ENCODE measurements at places on chromosomes 6 and 20.
A peak's percentile ranks its signal among the peaks of the same experiment; 100 is the strongest.

- no peak for DNase-seq
These were observed 534 bp upstream of the AKIRIN2 start for GRCh38 chr6:87702589-87702945.

GRCh38 chr6:75449630-75450206, 43.9 kb downstream of the FILIP1 start:
- no peak for DNase-seq

- DNase-seq, result no peak
These were observed 71.0 kb upstream of the SAMD3 start for GRCh38 chr6:130293800-130294199.

- DNase-seq, result no peak
These were observed 109.0 kb downstream of the DTNBP1 start for GRCh38 chr6:15553736-15554294.

- no peak for DNase-seq
These were observed 71.4 kb downstream of the ARID1B start for GRCh38 chr6:156848533-156848932.

- DNase-seq, result no peak
These were observed 113.8 kb upstream of the AFDN start for GRCh38 chr6:167712731-167713475.

DNA sequence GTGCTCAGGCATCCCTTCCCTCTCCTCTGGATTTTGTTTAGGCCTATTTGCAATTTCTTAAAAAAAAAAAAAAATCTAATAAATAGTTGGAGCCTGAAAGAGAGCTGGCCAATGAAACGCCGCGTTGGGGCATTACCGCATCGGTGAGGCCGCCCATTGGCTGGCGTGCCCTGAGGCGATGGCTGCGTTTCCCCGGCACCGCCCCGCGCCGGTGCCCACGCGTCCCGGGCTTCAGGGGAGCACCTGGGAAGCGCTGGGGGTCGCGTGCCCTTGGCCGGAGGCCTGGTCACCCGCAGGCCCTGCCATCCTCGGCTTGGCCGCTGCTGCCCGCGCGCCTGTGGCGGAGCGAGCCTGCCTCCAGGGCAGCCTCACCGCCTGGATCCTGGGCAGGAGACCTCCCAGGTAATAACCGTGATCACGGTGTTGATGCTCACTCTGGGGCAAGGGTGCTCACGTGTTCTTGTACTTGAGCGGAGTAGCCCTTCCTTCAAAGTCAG, 155.4 kb downstream of the NRN1 start:
- peak; percentile 59 for DNase-seq

GRCh38 chr6:75657327-75657726, 55.6 kb downstream of the SENP6 start:
- no peak for DNase-seq

GRCh38 chr6:80094017-80094416, 12.5 kb upstream of the BCKDHB start:
- no peak for DNase-seq

DNA sequence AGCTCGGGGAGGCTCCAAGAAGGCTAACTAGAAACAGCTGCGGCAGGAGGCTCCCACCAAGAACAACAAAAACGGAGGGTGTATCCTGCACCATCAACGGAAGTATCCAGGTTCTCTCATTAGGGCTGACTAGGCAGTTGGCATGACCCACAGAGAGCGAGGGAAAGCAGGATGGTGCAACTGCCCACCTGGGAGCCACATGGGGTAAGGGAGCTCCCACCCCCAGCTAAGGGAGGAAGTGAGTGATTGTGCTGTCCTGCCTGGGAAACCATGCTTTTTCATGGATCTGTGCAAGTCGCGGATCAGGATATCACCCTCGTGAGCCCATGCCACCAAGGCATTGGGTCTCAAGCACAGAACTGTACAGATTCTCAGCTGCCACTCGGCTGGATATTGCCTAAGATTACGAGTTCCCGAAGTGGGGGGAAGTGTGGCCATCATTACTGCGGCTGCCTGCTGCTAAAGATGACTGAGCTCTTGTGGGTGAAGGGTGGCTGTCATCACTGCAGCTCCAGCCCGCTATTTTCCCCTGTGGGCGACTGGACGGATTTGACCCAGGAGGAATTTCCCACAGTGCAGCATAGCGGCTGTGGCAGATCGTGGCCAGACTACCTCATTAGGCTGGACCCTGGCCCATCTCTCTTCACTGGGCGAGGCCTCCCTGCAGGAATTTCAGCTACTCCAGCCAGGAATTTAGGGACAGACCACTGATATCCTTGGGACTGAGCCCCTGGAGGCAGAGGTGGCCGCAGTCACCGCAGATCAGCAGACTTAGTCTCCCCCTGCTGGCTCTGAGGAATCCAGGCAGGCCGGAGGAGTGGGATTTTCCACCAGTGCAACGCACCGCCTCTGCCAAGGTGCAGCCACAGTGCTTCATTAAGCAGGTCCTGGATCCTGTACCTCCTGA, 515.7 kb downstream of the FRK start:
- DNase-seq, result no peak

GRCh38 chr6:129659590-129660345, 50.2 kb downstream of the ARHGAP18 start:
- no peak for DNase-seq

- DNase-seq, result no peak
These were observed 23.4 kb downstream of the FAM217A start for GRCh38 chr6:4055420-4056041.

GRCh38 chr20:57921676-57922075, 211.9 kb upstream of the PMEPA1 start:
- no peak for DNase-seq

- DNase-seq, result no peak
These were observed 82.3 kb downstream of the GPX5 start for GRCh38 chr6:28607990-28608389.

DNA sequence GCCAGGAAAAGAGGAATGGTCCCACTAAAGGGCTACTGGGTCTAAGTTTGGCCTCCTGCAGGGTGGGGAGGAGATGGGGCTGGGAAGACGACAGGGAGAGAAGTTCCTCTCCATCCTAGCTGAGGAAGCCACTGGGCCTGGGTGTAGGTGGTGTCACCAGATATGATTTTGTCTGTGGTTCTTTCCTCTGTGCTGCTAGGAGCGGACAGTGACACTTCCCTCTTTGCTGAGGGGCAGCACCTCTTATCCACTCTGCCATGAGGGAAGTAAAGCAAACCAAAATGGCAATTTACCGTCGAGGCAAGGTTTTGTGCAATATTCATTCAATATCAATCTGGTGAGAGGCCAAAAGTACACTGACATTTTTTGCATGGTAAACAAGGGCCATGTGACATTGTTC, 33.0 kb upstream of the NR2E1 start:
- no peak for DNase-seq

- DNase-seq, result no peak
These were observed 41.7 kb downstream of the VEGFA start for GRCh38 chr6:43811733-43812099.

DNA sequence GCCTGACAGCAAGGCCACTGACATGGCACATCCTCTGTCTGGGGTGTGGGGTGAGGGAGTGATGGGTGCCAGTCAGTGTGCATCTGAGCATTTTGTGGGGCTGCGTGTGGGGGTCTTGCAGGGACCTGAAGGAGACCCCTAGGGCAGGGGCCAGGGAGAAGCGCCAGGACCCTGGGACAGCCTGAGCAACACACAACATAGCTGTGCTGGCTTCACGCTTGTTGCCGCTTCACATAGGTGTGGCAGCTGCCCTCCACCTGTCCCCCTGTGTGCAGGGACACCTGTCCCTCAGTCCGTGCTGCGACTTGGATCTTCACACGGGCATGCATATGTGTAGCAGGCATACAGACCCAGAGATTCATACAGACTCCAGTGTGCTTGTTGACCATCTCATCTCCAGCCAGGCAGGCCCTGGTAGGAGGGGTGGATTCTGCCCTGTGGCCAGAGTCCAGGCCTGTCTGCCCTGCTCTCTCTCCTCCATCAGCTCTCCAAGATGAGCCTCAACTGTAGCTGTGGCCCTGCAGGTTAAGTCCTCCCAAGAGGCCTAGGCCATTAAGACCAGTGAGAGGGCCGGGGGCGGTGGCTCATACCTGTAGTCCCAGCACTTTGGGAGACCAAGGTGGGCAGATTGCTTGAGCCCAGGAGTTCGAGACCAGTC, 3.2 kb upstream of the NPBWR2 start:
- no peak for DNase-seq

DNA sequence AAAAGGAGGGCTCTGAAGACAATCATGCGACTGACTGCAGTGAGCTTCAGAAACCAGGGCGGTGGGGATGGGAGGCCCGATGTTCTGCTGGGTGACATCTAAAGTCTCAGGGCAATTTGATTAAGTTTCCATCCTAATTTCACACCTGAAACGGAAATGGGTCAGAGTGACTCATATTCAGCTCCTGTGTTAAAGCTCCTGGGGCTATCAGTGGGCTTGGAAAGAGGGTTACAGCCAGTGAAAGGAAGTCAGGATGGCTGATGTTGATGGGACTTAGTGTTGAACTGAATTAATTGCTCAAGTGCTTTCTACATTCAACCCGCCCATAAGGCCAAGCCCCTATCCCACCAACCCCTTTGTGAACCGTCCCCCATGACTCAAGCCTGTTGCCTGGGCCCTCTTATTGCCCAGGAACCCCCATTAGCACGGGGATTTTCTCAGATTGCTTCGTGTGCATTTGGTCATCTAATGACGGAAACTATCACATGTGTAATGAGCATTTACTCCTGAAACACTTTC, 47.1 kb upstream of the TBC1D7 start:
- DNase-seq, result peak; percentile 37

DNA sequence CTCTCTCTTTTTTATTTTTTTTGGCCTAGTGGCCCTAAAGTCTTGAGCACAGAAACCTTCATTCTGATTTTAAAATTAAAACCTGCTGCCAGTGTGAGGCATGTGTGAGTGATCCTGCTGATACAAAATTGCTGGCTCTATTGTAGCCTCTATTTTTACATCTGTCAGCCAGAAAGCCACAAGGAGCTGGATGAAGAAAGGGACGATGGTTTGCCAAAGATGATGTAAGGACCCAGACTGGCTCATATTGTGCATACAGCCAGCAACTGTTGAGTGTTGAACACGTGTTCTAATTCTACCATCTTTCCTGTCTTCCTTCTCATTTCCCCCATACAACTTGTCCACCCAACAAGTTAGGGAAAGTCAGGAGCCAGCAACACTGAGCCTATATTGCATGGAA, 40.8 kb upstream of the ATXN1 start:
- no peak for DNase-seq

- DNase-seq, result no peak
These were observed 6.6 kb downstream of the TREML2 start for GRCh38 chr6:41194386-41194785.

DNA sequence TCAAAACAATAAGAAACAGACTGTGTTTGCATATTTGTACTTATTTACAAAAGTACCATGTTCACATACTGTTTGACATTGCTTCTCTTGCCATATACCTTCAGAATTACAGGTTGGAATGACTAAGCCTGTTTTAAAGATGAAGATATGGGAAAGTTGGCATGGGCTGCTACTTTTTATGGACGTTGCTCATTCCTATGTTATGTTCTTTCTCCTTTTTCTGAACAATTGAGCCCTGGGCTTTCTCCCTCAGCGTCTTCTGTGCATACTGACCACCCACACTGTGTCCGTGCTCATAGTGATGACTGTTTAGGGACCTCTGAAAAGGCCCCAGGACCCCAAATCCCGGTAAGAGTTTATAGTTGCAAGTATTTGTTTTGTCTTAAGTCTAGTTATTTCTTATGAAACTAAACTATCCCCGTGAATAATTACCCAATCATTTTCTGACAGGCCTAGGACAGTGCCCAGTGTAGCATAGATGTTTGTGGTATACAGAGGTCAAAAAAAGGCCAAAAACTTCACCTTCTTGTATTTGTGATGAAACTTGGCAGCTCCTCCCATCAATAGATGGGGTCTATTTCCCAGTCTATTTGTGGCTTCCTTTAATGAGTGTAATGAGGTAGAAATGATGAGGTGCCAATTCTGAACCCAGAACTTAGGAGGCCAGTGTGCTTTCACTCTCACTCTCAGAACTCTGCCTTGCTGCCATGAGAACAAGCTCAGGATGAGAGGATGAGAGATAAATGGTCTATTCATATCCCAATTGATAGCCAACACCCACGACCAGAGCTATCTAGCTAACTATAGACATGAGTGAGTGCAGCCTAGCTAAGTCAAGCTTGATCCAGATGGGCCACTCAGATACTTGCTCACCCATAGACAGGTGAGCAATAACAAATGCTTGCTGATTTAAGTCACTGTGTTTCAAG, 40.9 kb downstream of the GSTA4 start:
- no peak for DNase-seq

GRCh38 chr6:31125162-31125561, 4.9 kb upstream of the CDSN start:
- DNase-seq, result no peak

- DNase-seq, result no peak
These were observed 468.2 kb upstream of the ARID1B start for GRCh38 chr6:156309017-156309416.

DNA sequence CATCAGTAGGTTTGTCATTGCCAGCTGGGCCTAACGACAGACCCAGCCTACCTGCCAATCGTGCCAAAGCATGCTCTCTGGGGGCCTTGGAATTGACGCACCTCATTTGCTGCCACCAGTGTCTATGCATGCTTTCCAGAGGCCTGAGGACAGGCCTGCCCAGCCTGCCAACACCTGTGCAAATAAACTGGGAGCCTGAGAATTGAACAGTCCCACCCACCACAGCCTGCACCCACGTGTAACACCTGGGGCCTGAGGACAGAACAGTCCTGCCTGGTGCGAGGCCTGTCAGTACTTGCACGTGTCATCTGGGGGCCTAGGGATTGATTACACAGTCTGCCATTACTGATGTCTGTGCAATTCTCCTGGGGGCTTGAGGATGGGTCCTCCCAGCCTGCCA, 6.2 kb upstream of the RNF217 start:
- DNase-seq, result no peak

DNA sequence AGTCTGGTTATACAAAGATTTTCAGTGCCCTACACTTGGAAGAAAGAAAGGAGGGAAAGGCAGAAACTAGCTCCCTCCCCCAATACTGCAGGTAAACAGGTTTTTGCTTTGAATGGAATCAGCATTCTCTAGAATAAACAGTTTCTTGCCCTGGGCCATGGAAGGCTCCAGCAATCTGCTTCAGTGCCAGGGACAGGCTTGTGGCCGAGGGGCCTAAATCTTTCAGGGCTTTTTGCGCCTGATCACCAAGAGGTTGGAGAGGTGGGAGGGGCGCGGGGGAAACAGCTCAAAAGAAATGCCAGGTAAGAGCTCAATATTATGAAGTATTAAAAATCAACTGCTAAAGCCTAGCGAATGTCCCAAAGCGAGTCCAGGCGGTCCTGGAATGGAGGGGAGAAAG, 23.8 kb downstream of the TFAP2B start:
- DNase-seq, result no peak
